ENCODE measurements at places on chromosomes 1 and 21.

GRCh38 chr1:174746024-174746808 lies 253.5 kb upstream of the CACYBP start:
- no peak for DNase-seq

DNA sequence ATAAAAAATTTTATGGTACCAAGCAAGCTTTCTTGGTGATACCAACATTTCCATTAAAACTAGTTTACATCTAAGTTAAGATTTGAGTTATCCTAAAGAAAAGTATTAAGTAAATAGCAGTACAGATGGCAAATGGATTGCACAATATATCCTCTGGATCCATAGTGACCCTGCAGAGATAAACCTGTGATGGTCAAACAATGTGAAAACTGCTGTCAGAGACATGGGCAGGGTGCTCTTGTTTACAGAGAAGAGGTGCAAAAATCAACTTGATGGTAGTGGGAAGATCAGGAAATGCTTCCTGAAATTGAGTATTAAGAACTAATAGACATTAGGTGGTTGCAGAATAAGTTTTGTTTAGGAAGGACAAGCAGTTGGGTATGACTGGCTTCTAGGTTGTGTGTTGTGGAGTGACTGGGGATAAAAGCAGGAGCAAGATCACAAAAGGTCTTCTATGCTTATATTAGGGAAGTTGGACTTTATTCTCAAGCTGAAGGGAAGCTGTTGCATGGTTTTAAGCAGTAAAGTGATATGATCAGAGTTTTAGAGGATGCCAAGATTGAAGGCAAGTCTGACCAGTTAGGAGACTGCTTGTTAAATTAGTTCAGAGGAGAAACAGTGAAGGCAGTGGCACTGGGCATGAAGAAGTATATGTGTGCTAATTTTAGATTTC lies 9.9 kb downstream of the TTC3 start:
- DNase-seq, result no peak

- no peak for DNase-seq
These were observed 1097.8 kb downstream of the TTLL7 start for GRCh38 chr1:82901118-82901517.

- no peak for DNase-seq
These were observed 229.7 kb upstream of the TMEM51 start for GRCh38 chr1:14923727-14924452.

DNA sequence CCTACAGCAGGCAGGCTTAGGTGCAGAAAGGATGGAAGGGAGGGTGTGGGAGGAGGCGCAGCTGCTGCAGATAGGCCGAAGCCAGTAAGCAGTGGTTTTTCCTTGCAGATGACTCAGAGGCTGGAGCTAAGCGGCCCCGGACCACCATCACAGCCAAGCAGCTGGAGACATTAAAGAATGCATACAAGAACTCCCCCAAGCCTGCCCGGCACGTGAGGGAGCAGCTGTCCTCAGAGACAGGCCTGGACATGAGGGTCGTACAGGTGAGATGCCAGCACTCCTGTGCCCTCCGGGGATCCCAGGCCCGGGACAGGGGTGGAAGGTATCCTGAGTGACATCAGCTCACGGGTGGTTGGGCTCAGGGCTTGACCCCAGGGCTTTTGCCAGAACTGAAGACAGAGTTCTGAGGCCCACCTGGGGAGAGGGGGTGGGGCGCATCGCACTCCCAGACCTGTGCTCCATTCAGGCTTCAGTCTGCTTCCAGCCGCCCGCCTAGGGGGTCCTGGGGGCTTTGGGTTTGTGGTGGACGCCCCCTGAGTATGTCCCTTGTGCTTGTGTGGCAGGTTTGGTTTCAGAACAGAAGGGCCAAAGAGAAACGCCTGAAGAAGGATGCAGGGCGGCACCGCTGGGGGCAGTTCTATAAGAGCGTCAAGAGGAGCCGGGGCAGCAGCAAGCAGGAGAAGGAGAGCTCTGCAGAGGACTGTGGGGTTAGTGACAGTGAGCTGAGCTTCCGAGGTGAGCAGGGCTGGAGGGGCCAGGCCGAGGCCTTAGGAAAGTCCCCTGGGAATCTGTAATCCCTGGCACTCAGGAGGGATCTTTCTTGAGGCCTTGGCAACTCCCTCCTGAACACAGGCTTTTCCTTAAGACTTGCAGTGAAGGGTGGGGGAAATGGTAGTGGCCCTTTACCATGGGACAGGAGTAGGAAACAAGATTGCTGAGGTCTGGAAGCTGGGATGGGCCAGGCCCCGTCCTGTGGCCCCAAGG lies 41.5 kb downstream of the LHX4 start:
- no peak for DNase-seq

DNA sequence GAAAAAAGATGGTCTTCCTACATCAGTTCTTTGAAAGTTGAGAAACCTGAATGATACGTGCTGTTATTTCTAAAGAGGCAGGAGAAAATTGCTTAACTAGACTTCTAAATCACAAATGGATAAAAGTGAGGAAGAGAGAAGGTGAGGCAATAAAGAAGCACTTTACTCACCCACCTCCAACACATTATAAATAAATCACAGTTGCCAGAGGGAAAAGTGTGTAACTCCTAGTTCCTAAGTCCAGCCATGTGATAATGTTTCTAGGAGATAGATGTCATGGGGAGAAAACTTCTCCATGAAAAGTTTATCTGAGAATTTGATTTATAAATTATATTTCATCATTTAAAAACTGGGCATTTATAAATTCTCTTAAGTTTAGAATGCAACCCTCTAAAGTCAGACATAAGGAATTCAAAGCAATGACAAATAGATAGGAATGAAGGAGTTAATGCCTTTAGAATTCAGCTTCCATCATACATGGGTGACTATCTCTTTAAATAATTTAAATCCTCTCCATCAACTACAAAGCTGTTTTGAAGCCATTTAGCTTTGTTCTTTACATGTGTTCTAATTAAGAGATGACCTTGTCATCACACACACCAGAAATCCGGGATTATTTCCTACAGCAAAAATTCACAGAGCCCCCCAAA lies 60.0 kb downstream of the NRIP1 start:
- no peak for DNase-seq

- no peak for DNase-seq
These were observed 36.8 kb upstream of the SCAF4 start for GRCh38 chr21:31768710-31769109.

GRCh38 chr1:6918925-6919511 lies 133.8 kb downstream of the CAMTA1 start:
- no peak for DNase-seq

- DNase-seq, result no peak
These were observed 42.9 kb downstream of the KCNJ15 start for GRCh38 chr21:38299671-38300070.

DNA sequence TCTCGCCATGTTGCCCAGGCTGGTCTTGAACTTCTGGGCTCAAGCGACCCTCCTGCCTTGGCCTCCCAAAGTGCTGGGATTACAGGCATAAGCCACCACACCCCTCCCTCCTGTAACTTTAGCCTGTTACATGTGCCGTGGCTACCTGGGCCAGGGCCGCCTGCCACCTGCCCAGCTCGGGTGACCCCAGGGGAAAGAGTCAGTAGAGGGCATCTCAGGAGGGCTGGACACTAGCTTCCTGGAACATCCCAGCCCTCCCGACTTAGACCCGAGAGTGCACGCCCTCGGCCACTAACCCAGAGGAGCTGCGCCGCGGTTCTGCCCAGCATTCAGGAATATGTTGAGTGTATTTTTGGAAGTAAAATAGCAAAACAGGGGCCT lies 40.4 kb upstream of the TMEM52 start:
- no peak for DNase-seq

GRCh38 chr1:40783001-40783905 lies at the start of gene KCNQ4:
Gene KCNQ4 (plus strand): TSS chr1:40783787. CDS start chr1:40784094, 307 bp downstream.
- DNase-seq, result no peak

DNA sequence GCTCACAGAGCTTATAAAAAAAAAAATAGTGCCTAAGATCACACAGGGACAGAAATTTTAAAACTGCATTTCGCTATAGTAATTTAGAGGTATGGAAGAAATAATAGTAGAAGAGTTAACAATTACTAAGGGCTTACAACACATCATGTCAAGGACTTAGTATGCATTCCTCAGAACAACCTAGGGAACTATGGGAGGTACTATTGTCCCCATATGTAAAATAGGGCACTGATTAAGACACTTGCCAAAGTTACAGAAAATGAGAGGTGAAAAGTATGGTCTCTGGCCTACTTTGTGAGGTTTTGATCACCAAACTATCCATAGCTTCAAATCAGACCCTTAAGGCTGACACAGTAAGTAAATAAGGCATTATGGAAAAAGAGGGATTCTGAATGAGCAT lies 4.7 kb downstream of the FRRS1 start:
- no peak for DNase-seq

DNA sequence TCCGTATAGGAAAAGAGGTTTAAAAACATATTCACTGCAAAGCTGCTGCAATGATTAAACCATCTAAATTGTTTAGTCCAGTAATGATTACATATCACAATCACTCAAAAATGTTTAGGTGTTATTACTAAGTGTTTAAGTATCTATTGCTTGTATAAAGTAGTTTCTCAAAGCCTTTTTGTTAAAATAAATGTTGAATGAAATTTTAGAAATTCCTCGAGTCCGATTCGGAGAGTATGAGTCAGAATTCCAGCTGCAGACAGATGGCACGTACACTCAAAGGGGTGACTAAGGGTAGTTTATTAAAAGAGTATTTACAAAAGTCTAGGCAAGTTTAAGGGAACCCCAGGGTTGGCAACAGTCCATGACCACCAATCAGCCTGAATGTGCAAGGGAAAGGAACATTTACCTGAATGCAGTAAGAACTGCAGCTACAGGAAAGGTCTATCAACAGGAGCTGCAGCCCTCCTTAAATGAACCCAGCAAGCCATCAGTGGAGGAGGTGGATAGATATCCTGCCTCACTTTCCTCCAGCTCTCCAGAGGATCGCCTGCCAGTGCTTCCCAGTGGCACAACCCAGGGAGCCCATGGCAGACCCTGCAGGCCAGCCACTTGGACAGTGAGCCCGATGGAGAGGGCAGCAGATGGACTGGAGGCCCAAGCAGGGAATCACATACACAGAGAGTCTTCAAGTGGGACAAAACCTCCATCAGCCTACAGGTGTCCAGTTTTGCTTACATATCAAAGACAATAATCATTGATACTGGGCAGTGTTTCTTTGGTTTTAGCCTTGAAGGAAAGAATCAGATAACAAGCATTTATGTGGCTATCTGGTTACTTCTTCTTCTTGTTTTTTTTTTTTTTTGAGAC lies 92.1 kb upstream of the SLC44A3 start:
- DNase-seq, result peak; percentile 98

DNA sequence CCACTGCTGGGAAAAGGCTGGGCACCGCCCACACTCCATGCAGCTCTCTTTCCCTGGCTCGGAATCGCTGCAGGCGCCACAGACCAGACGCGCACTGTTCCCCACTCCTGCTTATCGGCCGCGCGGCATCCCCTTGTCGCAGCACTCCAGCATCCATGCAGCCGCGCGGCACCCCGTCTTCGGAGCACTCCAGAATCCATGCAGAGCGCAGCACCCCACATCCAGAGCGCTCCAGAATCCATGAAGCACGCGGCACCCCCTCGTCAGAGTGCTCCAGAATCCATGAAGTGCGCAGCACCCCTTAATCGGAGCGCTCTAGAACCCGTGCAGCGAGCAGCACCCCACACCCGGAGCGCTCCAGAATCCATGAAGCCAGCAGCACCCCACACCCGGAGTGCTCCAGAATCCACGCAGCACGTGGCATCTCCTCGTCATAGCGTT lies 9.5 kb downstream of the TFF3 start:
- DNase-seq, result no peak

DNA sequence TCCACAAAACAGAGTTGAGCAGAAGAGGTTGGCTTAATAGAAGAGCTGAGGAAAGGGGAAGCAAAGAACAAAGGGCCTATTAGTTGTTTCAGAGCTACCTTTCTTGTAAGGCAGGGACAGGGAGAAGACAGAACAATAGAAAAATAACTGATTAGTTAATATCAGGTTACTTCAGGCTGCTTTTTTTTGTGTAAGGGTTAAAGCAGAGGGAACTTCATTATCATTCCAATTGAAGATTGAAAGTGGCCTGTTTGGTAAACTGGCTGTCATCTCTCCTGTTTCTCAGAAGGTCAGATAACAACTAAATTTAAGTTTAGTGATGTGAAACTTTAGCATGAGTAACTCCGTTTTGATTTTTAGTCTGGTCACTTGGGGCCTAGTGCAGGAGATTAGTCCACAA lies 22.3 kb downstream of the CDC42 start:
- no peak for DNase-seq

- DNase-seq, result no peak
These were observed 99.9 kb downstream of the CD247 start for GRCh38 chr1:167418391-167418790.

DNA sequence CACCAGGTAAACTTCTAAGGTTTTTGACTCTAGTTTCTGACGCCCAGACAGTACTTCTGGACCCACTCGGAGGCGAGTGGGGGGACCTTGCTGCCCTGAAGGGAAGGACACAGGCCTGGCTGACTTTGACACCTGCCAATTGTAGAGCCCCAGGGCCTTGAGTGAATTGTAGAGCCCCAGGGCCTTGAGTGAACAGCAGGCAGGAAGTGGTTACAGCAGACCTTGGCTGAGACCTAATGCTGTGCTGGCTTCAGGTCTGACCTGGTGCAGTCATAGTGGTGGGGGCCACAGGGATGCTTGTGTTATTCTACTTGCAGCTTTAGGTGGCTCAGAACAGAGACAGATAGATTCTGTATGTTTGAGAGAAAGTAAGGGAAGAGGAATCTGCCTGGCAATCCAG lies 344.3 kb downstream of the DUSP10 start:
- DNase-seq, result no peak

- DNase-seq, result no peak
These were observed 643 bp downstream of the NRAS start for GRCh38 chr1:114715952-114716303.

DNA sequence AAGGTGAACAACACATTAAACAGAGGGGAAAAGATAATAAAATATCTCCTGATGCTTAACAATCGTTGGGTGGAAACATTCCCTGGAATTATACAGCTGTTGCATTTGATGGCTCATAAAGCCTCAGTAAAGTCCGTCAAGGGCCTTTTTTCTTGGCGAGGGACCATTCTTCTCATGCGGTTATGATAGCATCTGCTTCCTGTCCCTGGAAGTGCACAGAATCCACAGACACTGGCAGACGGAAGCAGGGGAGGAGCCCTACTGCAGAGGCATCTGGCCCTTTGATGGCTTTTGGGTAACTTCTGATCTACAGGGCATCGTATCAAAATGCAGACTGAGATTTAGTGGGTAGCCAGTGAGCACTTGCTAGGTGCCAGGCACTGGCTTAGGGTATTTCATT lies 286.9 kb downstream of the KIF26B start:
- DNase-seq, result no peak

GRCh38 chr1:211581526-211581925 lies 2.6 kb upstream of the SLC30A1 start:
- no peak for DNase-seq

Measured in HS-27A (cell line).